ENCODE measurements at places on chromosomes 2 and 18.

GRCh38 chr18:49768051-49768391 is 45.3 kb downstream of the ACAA2 start:
- DNase-seq, result peak; percentile 53

DNA sequence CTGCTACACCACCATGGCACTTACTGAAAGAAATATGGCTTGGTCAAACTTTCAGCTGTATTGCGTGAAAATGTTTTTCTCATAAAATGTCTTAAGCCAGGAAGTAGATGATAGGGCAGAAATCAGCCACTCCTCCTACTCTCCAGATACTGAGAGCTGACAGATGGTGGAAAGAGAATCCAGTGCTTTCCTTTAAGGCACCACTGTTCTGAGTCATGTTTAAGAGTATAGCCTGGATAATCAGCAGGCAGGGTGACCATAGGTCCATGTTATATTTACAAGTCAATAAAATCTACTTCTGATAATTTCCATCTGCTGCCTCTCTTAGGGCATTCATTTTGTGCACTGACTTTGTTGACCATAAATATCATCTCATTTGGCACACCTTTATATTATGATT is 21.9 kb downstream of the ARPC2 start:
- DNase-seq, result no peak

- no peak for DNase-seq
Measured at GRCh38 chr2:127330753-127331152, 36.8 kb upstream of the ERCC3 start.

DNA sequence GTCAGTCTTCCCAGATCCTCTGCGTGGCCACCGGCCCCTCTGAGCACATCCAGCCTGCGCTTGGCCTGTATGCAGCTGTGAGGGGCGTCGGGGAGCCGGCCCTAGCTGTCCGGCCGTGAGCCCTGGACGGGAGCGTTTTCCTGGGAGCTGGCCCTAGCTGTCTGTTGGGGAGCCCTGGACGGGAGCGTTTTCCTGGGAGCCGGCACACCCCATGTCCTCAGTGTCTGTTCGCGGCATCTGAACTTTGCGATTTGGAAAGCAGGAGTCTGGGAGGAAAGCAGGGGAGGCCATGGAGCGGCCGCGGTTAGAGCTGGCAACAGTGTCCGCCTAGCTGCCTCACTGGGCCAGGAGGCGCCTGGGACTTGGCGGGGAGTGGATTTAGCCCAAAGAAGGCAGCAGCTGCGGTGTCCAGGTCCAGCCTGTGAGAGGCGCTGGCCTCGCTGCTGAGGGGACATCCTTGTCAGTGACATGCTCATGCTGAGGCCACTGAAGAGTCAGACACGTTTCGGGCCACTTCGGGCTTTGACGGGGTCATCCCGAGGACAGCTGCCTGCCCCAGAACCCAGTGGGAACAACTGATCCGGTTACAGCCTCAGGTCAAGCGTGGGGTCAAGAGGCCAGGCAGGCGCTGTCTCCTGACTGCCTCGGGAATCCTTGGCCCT is 75.8 kb downstream of the KCNG2 start:
- no peak for DNase-seq

Measured in keratinocyte (primary cell).